Retinal pigment epithelial cell (primary cell): ENCODE measurements at places on chromosomes 2 and 18.

- DNase-seq, result no peak
Observed at GRCh38 chr2:42835577-42836371, 43.4 kb upstream of the HAAO start.

DNA sequence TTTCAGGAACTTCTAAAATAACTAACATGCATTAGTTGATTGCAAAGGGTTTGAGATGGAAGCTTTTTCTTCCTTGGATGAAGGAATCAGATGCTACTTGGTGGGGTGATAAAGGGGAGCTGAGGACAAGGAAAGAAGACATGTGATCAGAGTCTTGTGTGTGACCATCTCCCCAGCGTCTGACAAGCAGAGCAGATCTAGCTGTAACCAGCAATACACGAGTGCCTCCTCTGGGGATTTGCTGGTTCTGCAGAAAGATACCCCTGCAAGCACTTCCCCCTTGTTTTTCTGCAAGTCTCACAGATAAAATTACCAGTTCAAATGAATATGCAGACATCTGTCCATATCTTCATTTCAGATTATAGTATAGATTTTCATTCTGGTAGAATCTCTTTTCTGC, 2.7 kb downstream of the CDH7 start:
- DNase-seq, result peak; percentile 52

DNA sequence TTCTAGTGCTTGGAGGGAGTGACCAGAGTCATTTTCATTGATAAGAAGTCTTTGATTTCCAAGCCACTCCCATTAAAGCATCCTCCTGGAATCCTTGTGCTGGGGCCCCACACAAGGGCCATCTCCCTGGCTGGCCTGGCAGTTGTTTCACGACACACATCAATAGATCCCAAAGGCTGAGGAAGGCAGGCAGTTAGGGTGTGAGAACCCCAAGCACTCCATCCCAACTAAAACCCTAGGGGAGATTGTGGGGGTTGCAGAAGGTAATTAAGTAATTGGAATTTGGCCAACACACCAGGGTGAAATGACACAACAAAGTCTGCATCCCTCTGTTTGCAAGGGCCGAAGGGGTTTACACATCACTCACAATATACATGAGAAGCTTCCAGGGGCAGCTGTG, 578.1 kb upstream of the SYT4 start:
- no peak for DNase-seq

- no peak for DNase-seq
Observed at GRCh38 chr18:67151366-67151765, 365.2 kb downstream of the DSEL start.

GRCh38 chr2:119683713-119684443, 4.9 kb downstream of the TMEM177 start:
- DNase-seq, result no peak

- DNase-seq, result no peak
Observed at GRCh38 chr2:68774569-68775271, 40.1 kb downstream of the ARHGAP25 start.

DNA sequence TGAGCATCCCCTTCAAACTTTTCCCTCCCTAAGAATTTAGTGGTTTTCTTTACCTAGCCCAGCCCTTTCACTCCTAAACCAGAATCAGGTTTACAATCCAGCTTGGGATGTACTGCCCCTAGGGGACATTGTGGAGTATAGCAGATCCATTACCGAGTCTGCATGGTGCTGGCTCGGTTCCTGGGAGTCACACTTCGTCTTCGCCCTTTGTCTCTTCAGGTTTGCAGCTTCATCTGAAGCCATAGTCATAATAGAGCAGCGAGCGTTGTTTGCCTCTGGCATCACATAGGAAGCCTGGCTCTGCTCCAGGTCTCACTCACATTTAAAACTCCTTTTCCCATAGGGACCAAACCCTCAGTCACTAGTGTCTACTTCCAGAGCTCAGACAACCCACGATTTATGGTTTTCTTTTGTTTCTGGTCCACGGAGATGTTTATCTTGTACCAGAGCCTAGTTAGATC, 16.8 kb upstream of the LYPD6 start:
- no peak for DNase-seq

DNA sequence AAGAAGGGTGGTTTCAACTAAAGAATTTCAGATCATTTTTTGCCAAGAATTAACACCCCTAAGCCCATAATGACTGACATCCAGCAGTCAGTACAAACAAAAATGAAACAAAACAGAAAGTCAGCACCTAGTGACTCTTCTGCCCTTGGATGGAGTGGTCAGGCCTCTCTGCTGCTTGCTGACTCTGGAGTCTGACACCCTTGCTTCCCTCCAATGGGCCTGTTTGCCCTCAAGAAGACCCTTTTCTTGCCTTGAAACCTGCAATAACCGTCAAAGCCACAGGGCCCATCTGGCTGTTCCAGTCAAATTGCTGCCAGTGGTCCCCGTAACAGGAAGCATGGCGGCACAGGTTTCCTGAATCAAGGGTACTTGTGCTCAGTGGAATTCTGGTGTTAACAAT, 27.2 kb upstream of the CYTIP start:
- no peak for DNase-seq

- DNase-seq, result peak; percentile 12
Observed at GRCh38 chr2:112541315-112542122, 746 bp upstream of the POLR1B start.

DNA sequence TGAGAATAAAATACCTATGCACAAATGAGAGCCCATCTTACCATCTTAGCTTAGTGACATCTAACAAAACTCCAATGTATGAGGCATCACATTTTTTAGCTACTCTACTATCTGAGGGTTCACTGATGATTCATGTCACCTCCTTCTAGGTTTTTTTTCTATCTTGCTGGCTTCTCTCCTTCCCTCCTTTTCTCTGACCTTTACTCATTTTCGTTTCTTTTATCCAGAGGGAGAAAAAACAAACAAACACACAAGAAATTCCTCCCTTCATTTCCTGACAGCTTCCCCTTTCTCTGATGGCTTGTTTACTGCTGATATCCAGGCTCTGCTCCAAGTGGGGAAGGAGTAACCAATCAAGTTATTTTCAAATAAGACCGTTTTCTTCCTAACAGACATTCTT, 115.1 kb downstream of the UBE2E3 start:
- no peak for DNase-seq

DNA sequence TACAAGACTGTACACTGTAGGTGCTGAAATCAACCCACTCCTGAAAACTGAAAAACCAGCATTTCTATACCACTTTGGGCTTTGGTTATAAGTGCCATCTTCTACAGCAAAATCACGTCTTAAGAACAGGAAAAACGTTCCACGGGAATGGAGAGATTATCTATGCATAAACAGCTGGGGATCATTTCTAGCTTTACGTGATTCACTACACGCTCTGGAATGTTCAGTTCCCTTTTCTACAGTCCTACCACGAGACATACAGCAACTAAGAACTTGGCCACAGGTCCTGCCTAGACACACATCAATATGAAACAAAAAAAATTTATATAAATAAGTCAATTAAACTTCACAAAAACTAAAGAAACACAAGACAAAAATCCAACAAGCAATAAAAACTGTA, 3.6 kb downstream of the CXCR4 start:
- no peak for DNase-seq

GRCh38 chr2:27211943-27212625, at the start of the genes ATRAID and SLC5A6:
TSS of gene ATRAID (plus strand) at chr2:27212041. CDS start at chr2:27212369, 328 bp downstream.
TSS of gene SLC5A6 (minus strand) at chr2:27212268. CDS start at chr2:27207650, 4,618 bp downstream.
- no peak for DNase-seq

GRCh38 chr2:71887196-71887595, 260.5 kb downstream of the CYP26B1 start:
- no peak for DNase-seq

DNA sequence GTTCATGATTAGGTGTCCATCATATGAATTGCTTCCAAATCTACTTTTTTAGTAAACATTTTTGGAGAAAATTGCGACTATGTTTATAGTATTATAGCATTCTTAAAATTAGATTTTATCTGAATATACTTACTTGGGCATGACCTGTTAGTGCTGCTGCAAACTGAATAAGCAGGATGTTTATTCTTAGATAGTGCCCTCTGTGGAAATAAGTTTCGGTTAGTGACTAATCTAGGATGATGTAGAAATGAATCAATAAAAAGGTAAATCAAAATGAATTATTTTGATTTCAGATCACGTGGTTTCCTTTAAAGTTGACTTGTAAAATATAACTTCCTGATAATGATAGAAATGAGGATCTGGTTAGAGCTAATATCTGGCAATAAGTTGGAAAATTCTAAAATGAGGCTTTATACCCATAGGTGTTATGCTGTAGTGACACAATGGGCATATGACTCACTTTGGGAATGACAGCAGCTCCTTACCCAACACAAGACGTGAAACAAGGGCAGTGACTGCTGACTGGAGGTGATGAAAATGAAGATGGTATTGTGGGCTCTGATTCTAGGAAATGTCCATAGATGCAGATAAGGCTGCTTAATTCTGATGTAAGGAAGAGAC, 165.8 kb upstream of the TCF4 start:
- no peak for DNase-seq

DNA sequence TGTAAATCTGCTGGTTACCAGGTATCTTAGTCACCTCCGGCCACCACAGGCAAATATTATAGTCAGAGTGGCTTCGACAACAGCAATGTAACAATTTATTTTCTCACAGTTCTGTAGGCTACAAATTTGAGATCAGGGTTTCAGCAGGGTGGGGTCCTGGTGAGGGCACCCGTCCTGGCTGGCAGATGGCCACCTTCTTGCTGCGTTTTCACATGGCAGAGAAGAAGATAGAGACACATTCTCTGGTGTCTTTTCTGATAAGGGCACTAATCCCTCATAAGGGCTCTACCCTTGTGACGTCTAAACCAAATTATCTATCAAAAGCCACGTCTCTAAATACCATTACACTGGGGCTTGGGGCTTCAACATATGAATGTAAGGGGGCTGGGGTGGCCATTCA, 843.2 kb upstream of the FANCL start:
- DNase-seq, result no peak

- no peak for DNase-seq
Observed at GRCh38 chr2:160354677-160355076, 138.9 kb downstream of the RBMS1 start.

DNA sequence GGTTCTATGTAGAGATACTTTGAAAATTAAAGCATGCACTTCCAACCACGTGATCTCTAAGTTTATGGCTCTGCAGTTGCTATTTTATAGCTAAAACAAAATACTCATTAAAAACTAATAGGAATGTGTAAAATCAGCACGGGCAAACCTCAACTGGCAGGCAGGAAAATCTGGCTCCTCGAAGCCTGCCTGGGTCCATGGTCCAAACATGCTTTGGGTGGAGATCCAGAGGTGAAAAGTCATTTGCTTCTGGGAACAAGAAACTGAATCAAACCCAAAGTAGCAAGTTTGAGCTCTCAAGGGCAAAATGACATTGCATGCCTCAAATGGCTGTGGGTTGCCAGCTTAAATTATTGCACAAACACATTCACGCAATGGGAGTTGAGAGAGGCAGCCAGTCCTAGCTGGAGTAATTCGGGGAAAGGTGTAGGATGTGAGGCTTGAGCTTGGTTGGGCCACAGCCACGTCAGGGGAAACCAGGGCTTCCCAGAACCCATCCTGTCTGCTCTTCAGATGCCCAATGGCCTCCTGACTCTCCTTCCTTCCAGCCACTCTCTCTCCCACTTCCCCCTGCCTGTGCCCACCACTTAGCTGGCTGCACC, 75.2 kb upstream of the LCLAT1 start:
- DNase-seq, result no peak

- DNase-seq, result peak; percentile 61
Observed at GRCh38 chr2:220277445-220277975, 650.1 kb downstream of the SLC4A3 start.

DNA sequence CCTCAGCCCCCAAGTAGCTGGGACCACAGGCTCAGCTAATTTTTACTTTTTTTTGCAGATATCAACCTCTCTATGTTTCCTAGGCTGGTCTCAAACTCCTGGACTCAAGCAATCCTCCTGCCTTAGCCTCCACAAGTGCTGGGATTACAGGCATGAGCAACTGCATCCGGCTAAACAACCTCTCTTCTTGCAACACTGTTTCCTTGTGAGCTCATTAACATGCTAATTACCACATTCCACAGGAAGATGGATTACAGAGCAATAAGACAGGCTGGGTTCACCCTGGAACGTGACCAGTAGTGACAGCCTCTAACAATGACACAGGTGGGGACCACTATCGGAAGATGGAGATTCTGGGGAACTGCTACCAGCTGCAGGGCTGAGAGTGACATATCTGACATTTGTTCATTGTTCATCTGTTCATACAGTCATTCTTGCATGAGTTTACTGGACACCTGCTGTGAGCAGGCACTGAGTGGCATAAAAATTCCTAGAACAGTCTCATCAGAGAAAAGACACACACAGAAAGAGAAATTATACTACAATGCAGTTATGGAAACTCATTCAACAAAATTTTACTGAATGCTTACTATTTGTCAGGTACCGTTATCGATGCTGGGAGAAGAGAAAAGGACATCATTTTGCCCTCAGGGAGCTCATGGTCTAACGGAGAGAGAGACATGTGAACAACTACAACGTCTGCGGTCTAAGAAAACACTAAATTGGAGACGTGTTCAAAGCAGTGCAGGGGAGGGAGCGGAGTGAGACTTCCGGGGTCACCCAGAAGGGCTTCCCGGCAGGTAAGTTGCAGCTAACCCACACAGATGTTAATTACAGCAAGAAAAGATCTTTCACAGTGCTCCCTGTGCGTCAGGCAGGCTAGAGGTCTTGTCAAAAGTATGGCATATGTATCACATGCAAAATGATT, 37.6 kb downstream of the PROC start:
- no peak for DNase-seq

GRCh38 chr2:33602201-33602830, 3.2 kb upstream of the FAM98A start:
- DNase-seq, result no peak

GRCh38 chr2:88127888-88128653, at the start of gene FABP1:
TSS of gene FABP1 (minus strand) at chr2:88128062. CDS start at chr2:88128017, 45 bp downstream.
- DNase-seq, result no peak

DNA sequence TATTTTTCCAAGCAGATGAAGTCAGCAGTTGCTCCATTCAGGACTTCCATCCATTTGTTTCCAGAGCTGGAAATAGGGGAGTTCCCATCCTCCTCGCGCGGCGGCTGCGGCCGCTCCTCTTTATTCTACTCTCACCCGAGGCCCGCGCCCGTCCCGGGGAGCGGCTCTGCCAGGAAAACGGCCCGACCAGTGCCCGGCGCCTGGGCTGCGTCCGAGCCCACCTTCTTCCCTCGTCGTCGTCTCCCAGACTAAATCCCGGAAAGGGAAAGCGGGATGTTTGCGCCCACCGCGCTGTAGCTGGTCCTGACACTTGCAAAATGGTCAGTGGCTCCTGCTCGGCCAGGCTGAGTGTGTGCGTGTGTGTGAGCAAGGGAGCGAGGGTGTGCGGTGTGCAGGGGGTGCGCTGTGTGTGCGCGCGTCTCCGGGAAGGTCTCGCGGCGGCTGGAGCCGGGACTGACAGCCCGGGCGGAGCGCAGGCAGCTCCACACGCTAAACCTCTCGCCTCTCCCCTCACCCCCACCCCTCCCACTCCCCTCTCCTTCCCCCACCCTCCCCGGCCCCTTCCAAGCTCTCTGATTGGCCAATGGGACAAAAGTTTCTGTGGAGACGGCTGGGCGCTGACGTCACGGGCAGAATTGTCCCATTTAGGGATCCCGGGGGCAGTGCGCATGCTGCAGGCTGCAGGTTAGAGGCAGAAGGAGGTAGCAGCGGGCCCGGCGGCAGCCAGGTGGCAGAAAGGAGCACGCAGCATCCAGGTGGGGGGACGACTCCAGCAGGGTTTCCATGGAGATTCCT, at the start of gene NOL4:
NOL4 (minus strand) TSS at position 491 of the 795 bp plus-strand sequence. CDS start 1,660 bp downstream, outside the sequence.
- DNase-seq, result peak; percentile 46

GRCh38 chr2:55869637-55870325, 53.8 kb downstream of the EFEMP1 start:
- no peak for DNase-seq

- DNase-seq, result no peak
Observed at GRCh38 chr2:126981476-126981875, 82.8 kb downstream of the TEX51 start.
